HS-5 (cell line): ENCODE measurements at places on chromosomes 2 and 18.

- DNase-seq = no peak
Measured at GRCh38 chr18:53411511-53411910, 813.0 kb downstream of the MBD2 start.

- no peak for DNase-seq
Measured at GRCh38 chr18:11885278-11885947, 22.7 kb downstream of the MPPE1 start.

GRCh38 chr18:811892-812375 lies at the start of gene YES1:
TSS of gene YES1 (minus strand) at chr18:812242. CDS start at chr18:756827, 55,415 bp downstream.
- DNase-seq = no peak

DNA sequence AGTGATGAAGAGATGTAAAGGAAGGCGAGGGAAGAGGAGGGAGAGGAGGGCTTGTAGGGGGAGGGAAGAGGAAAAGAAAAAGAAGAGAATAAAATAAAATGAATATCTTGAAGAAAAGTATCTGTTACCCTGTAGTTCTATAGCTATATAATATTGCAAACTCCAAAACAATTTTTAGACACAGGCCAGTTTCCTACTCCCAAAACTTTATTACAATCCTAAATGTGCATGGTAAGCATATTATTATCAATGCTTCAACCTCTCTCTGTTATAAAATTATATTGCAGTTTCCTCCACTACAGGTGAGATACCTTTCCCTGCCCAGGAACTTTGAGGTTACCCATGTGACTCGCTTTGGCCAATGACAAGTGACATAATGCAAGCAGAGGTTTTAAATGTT lies 1351.6 kb upstream of the NRXN1 start:
- no peak for DNase-seq

- no peak for DNase-seq
Measured at GRCh38 chr18:39406941-39407340, 1841.3 kb upstream of the CELF4 start.

GRCh38 chr18:48623468-48624235 lies 84.8 kb downstream of the CTIF start:
- peak; percentile 69 for DNase-seq

DNA sequence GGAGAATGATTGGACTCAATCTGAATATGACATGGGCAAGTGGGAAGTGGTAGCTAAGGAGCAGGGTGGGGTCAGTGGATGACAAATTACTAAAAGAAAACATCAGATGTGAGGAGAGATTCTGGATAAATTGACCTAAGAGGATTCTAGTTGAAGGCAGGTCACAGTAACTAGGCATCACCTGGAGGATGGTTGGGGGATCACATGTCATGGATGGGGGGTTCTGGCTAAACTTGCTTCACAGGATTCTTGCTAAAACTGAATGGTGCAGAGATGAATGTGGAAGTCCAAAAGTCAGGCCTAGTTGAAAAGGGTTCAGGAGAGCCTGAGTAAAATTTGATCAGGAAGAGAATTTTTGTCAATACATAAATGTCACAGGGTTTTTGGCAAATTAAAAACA lies 18.3 kb downstream of the CLHC1 start:
- no peak for DNase-seq

GRCh38 chr2:129881786-129882396 lies 97.6 kb upstream of the RAB6C start:
- no peak for DNase-seq

DNA sequence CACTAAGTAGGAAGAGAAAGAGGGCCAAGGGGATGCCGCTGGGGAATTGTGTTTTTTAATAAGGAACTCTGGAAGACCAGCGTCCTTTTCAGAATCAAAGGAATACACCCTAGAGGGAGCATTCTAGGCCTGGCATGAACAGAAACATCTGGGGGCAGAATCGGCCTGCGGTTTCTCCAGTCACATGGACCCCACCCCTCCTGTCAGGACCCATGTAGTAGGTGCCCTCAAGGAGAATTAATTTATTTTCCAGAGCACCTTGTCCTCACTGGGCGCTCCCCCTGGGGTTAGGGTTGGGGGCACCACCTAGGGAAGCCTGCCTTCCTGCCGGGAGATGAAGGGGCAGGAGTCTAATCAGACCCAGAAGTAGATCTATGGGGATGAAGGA lies 44.2 kb downstream of the TMEM37 start:
- DNase-seq = no peak

DNA sequence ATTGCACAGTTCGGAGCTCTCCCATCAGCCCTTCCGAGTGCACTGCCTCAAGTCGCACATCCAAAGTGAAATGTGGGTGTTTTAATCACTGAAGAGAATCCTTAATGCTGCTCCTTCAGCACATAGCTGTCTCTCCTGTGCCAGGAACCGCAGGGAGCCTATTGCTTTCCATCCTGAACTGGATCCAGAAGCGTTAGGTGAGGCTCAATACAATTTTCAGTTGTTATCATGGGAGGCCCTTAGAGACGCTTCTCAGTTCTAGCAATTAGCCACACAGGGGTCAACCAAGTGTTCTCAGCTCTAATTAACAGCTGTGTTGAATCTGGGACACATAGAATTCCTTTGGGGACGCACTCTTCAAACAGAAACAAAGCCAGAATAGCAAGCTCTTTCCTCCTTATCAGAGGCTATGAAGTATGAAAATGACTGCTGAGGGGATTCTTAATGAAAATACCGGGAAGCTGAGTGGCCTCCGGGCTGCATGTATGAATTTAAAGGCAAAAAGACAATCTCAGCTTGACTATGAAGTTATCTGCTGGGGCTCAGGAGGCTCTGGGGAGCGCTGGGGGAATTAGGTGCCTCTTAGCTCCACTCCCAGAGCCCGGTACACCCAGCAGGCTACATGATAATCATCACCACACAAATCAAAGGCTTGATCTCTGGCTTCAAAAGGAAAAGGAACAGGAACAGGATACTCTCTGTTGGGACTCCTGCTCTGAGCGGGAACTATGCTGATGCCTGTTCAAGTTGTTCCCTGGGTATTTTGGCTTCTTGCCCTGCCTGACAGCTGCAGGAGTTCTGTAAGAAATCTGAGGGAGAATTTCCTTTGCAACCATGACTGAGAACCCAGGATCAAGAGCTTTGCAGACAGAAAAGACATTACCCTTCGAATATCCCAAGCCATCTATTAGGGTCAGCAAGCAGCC lies 55.4 kb upstream of the NCOA1 start:
- no peak for DNase-seq

DNA sequence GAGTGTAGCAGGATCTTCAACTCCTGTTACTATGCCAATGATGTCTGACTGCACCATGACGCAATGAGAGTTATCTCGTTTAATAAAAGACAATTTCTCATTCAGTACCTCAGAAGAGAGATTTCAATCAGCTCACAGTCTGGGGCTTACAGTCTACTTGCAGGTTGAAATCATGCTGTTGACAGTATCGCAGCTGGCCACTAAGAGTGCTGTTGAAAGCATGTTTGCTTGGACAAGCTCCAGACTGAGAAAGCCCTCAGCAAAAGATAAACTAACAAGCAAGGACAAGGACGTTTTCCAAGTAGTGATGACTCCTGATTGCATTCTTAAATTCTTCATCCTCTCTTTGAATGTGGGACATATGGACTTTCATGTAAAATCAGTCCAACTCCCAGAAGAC lies 145.2 kb upstream of the SYT4 start:
- no peak for DNase-seq

GRCh38 chr2:232870018-232870765 lies at the start of gene SNORC:
TSS of gene SNORC (plus strand) at chr2:232870264. CDS start at chr2:232870342, 78 bp downstream.
- no peak for DNase-seq

DNA sequence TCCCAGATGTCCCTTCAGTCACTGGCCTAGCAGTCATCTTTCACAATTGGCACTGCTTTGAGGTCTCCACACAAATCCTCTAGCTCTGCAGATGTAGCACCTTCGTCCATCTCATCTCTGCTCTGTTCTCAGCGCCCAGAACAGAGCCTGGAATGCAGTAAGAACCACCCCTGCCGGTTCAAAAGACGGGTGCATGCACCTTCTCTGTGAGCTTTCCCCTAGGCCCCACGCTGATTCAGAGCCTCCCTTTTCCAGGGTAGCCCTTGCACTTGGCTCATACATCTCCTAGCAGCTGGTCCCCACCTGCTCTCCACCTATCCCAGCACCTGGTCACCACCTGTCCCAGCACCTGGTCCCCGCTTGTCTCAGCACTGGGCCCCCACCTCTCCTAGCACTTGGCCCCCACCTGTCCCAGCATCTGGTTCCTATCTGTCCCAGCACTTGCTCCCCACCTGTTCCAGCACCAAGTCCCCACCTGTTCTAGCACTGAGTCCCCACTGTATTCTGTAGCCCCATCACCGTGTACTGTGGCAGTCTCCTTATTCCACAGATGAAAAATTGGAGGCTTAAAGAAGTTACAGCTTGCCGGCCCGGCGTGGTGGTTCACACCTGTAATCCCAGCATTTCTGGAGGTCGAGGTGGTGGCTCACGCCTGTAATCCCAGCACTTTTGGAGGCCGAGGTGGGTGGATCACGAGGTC lies 4.7 kb upstream of the KCNF1 start:
- DNase-seq = no peak

DNA sequence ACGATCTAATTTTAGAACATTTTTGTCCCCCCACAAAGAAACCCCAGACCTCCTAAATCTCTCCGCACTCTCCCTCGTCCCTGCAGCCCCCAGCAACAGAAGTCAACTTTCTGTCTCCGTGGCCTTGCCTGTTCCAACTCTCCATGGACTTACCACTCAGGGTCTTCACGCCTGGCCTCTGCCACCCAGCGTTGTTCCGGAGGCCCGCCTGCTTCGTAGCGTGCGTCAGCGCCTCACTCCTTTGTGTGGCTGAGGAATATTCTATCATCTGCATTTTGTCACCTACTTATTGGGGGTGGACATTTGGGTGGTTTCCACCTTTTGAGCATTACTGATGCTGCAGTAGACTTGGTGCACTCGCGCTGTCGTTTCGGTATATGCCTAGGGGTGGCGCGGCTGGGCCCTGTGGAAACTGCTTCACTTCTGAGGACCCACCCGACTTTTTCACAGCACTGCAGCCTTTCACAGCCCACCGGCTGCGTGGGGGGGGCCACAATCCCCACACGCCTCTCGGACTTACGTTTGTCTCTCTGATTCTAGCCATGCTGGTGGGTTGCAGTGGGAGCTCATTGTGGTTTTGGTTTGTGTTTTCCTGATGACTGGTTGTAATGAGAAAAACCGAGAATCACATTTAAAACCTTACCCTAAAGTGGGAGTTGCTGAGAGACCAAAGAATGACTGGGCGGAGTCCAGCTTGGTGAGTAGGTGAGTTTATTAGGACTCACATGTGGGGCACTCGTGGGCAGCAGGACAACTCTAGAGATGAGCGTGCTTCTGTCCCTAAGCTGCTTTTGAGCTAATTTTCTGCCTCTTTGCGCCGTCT lies 1.4 kb upstream of the HSBP1L1 start:
- no peak for DNase-seq

- no peak for DNase-seq
Measured at GRCh38 chr2:6922201-6922656, 5.0 kb downstream of the RNF144A start.

GRCh38 chr18:9135081-9135911 lies 1.3 kb upstream of the ANKRD12 start:
- no peak for DNase-seq

DNA sequence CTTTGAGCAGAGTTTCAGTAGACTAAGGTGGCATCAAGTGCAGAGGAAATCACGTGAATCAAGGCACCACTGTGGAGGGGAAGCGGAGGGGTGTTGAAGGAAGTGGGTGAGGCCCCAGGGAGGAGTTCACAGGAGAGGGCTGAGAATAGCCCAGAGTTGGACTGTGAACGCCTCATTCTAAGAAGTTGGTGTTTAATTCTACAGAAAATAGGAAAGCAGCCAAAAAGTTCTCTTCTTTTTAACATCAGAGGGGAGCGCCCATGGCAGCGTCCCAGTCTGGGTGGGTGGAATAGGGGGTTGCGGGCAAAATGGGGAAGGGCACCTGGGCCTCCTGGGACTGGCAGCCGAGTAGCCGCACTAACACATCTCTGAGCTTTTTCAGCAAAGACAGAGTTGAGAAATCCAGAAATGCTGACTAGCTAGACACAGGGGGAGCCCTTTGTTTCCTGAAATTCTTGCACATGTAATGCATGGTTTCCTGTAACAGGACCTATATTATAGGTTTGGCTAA lies 97.0 kb downstream of the NEB start:
- DNase-seq = no peak

- no peak for DNase-seq
Measured at GRCh38 chr2:179051250-179051649, 1.3 kb upstream of the CCDC141 start.

GRCh38 chr2:554444-554843 lies 122.8 kb downstream of the TMEM18 start:
- DNase-seq = no peak

DNA sequence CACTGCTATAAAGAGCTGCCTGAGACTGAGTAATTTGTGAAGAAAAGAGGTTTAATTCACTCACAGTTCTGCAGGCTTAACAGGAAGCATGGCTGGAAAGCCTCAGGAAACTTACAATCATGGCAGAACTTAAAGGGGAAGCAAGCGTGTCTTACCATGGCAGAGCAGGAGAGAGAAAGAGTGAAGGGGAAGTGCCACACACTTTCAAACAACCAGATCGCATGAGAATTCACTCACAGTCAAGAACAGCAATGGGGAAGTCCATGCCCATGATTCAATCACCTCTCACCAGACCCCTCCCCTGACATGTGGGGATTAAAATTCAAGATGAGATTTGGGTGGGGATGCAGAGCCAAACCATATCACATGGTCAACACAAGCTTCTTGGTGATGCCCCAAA lies 34.7 kb upstream of the CDK5R2 start:
- DNase-seq = no peak

DNA sequence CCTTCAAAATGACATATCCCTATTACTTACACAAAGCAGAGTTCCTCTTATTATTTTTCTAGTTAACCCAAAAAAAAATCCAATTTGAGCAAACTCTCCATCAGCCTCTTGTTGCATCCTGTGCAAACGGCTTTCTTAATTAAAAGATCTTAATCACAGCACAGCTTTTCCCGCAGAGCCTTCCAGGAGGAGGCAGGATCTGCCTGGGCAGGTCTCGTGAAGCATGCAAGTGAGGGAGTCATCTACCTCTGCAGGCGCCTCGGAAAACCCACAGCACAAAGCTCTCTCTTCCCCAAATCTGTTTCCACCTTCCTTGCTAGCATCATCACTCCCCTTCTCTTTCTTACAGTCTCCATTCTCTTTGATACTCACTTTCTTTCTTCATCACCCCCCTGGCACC lies 100.4 kb downstream of the EN1 start:
- DNase-seq = no peak

GRCh38 chr18:32219431-32220018 lies 29.7 kb downstream of the MEP1B start:
- no peak for DNase-seq

GRCh38 chr2:9681427-9681817 lies 50.6 kb upstream of the YWHAQ start:
- DNase-seq = no peak

GRCh38 chr2:240128608-240129145 lies 7.4 kb downstream of the COPS9 start:
- DNase-seq = no peak

- DNase-seq = no peak
Measured at GRCh38 chr2:238921259-238921658, 73.4 kb downstream of the TWIST2 start.

GRCh38 chr2:207067473-207067872 lies 98.3 kb downstream of the KLF7 start:
- no peak for DNase-seq
